Daoy (cell line): ENCODE measurements at places on chromosomes 3 and 15. TPM values are rescaled to one million over a fixed set of nuclear protein-coding genes. Genes with fewer than 3 reads are reported as not detected.

GRCh38 chr3:141050576-141051442, at the start of gene SPSB4:
TSS of gene SPSB4 (plus strand) at chr3:141051347. CDS start at chr3:141066105, 14,758 bp downstream.
- DNase-seq = peak; percentile 83

- DNase-seq = no peak
These were observed 49.5 kb downstream of the SMAD6 start for GRCh38 chr15:66751579-66751978.

RAB7A gene
- total RNA-seq = 42.7 and 49.5 TPM in 2 replicates

DNA sequence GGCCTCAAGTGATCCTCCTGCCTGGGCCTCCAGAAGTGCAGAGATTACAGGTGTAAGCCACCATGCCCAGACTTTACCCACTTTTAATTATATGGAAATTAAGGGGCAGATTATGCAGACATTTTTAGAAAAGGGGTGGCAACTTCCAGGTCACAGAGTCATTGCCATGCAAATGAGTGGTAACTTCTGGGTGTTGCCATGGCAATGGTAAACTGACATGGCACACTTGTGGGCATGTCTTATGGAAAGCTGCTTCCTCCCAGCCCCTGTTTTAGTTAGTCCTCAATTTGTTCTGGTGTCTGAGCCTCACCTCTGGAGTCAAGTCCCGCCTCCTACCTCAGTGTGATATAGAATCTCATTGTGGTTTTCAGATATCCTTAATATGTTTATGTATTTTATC, 49.7 kb downstream of the PCNP start:
- DNase-seq = no peak

DNA sequence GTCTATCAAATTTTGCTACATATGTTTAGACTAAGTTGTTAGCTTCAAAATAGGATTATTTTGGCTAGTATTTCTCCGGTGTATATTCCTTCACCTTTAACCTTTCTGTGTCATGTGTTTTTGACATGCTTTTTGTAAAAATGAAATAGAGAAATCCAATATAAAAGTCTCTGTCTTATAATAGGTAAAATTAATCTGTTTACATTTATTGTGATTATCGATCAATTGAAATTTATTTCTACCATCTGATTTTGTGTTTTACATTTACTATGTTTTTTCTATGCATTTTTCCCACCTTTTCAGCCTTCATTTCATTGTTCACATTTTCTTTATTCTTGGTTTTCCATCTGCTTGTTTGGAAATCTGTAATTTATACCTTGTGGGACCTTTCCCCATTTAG, 11.7 kb upstream of the LHFPL4 start:
- DNase-seq = no peak

NRROS gene
- 2.1 and 2.5 TPM in 2 replicates for total RNA-seq

- DNase-seq = no peak
These were observed 20.4 kb downstream of the MAGI1 start for GRCh38 chr3:66018057-66019033.

LMOD3 gene
- total RNA-seq = not detected in 2 replicates

DNA sequence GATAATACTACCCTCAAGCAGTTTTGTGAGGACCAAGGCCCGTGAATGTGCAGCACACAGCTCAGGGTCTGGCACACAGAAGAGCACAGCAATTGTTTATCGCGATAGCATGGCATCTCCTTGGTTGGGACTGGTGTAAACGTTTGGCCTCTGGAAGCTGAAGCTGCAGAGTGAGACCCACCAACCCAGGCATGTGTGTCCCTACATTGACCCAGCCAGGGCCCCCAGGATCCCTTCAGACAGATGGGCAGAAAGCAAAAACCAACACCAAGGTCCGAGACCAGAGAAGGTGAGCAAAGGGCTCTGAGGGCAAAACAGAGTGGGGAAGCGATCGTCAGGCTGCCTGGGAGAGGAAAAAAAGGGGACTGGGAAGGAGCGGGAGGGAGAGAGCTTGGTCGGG, 12.6 kb upstream of the PSTPIP1 start:
- no peak for DNase-seq

DNA sequence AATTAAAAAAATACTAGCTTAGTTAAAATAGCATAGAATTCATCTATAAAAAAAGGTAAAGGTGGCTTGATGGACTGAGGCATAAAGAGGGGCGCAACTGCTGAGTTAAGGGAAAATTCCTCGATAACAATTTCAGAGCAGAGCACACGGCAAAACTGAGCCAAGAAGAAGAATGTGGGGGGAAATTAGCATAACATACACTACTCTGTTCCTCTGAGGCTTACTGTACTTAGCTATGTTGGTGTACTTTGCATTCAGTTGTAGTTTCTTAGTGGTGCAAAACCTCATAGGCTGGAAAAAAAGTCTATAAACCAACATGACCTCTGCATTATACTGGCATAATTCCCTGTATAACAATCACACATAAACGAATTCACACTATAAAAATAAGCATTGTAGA, 357.9 kb upstream of the LRRC3B start:
- DNase-seq = no peak

DNA sequence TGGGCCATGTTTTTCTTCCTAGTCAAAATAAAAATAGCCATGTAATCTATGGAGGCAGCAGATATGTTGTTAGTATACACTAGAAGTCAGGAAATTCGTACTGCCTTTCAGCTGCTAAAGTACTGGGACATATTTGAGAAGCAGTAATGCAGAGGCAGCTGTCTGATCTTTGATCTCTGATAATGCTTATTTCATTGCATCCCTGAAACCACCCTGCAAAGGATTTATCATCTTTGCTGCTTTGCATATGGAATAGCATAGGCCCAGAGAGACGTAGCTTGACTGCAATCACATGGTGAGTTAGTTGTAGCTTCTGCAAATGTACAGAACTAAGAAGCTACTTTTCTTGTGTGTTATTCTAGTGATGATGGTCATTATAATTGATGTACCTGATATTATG, 52.4 kb downstream of the RBM6 start:
- DNase-seq = no peak

- DNase-seq = no peak
These were observed 21.3 kb downstream of the SNRK start for GRCh38 chr3:43307649-43308048.

DNA sequence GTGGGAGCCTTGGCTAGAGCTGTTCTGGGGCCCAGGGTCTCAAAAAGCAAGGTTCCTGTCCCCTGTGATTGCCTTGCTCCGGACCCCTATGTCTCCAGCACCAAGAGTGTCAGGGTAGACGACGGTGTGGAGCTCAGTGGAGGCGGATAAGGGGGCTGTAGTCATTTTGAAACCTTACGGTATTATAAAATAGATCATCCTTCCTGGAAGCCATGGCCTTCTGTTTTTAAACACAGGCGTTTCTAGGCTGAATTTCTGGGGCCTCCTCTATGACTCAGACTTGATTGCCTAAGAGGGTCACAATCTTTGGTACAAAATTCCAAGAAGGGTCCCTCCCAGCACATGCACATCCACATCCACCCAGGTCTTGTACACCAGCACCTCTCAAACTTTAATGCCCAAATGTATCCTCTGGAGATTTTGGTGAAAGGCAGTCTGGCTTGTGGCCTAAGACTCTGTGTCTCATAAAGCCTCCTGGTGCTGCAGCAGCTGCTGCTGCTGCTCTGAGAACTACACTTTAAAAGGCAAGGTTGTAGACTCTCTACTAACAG, 70.5 kb upstream of the XCR1 start:
- DNase-seq = no peak

- DNase-seq = no peak
These were observed 21.0 kb downstream of the XXYLT1 start for GRCh38 chr3:195249858-195250464.

DNA sequence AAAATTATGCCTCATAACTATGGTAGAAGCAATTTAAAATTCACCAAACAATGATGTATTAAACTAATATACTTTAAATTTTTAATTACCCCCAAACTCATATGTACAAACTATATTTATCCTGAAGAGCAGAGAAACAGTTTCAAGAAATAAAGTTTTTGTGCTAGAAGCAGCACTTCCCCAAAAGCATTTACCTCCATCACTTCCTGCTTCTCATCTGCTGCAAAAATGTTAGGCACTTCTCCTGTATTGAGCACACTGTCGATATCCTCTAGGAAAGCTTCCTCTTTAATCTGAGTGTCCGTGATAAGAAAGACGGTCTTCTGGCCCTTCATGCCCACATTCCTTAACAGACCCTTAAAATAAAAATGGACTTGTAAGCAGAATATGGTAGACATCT, 101.5 kb upstream of the ASB14 start:
- no peak for DNase-seq

DNA sequence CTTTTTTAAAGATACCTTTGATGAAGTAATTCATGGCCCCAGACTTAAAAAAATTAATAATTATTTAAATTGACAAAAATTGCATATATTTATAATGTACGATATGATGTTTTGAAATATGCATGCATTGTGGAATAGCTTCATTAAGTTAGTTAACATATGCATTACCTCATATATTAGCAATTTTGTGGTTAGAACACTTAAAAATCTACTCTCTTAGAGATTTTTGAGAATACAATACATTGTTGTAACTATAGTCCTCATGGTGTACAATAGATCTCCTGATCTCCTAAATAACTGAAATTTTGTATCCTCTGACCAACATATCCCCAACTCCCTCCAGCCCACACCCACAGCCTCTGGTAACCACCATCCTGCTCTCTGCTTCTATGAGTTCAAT, 104.1 kb downstream of the PEX5L start:
- DNase-seq = no peak

- peak; percentile 28 for DNase-seq
These were observed 7.7 kb downstream of the SNX4 start for GRCh38 chr3:125512135-125512920.

RPP14 gene
- 14.3 and 17.8 TPM in 2 replicates for total RNA-seq

DNA sequence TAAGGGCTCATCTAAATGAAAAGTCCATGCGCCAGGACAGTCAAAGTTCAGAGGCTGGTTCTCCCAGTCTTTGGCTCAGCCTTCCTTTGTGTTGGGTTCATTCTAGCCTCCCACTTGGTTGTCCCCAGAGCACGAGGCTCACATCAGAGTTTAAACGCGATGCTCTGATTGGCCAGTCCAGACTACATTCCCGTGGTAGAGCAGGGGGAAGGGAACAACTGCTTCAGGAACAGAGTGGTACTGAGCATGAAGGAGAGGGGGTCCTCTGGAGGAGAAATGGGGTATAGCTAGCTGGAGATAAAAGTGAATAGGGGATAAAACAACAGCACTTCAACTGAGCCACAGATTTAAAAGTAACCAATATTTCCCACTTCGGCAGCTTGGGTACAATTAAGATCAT, 32.2 kb downstream of the ANAPC13 start:
- DNase-seq = no peak

DNA sequence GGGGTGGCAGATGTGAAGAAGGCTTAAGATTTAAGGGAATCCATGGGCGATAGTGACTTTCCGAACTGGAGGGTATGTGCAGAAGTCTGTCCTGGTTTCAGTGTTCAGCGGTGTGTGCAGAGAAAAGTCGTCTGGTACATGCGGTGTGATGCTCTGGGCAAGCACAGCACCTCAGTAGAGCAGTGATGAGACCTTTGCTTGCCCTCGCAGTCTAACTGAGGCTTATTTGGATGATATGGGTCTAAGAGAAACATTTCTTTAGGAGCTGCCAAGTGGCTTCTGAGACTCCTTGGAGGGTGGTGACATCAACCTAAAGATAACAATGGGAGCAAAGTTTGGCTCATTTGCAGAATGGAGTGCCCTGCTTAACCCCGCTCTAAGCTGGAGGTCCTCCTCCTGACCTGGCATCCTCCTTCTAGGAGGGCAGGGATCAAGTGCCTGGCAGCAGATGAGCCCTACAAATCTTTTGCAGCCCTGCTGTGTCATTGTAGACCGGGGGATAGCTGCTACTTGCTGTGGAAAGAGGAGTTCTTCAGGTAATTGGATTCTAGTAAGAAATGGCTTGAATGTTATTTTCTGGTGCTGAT, 228.1 kb upstream of the AZI2 start:
- DNase-seq = peak; percentile 4

DNA sequence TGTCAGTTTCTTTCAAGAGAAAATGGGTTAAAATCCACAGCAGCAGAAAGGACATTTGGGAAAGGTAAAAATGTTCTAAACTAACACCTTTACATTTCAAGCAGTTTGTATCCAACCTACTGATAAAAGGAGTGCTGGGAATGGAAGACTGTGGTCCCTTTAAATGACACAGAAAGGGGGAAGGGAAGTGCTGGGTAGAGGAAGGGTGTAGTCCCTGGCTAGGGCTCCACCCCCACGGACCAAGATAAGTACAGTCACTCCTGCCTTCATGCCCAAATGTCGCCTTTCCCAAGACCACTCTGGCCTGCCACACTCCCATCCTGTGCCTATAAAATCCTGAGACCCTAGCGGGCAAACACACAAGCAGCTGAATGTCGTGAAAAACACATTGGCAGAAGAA, 350.9 kb upstream of the POU1F1 start:
- DNase-seq = no peak

- peak; percentile 55 for DNase-seq
These were observed 38.7 kb downstream of the GUCA1C start for GRCh38 chr3:108914774-108915641.

GRCh38 chr3:184539801-184540435, 21.7 kb upstream of the EPHB3 start:
- peak; percentile 48 for DNase-seq

ROBO1 gene
- 17.8 and 19.5 TPM in 2 replicates for total RNA-seq

- DNase-seq = no peak
These were observed 50.9 kb upstream of the MRPL3 start for GRCh38 chr3:131553495-131554247.

FBLN2 gene
- total RNA-seq = 8.8 and 17.9 TPM in 2 replicates

DNA sequence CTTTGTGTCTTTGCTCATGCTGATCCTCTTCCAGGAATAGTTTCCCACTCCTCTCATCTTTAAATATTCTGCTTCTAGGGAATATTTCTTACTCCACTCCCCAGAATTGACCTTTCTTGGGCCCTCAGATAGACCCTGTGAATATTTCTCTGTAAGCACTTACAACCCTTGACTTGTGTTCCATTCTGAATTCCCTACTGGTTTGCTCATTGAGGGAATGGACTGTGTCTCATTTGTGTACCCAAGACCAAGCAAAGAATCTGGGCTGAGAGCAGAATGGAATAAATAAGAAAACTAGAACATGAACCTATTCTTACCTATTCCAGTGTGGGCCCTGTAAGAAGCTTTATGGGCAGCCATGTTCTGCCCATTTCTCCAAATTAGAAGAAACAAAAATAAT, 72.7 kb upstream of the TSPAN3 start:
- no peak for DNase-seq

DNA sequence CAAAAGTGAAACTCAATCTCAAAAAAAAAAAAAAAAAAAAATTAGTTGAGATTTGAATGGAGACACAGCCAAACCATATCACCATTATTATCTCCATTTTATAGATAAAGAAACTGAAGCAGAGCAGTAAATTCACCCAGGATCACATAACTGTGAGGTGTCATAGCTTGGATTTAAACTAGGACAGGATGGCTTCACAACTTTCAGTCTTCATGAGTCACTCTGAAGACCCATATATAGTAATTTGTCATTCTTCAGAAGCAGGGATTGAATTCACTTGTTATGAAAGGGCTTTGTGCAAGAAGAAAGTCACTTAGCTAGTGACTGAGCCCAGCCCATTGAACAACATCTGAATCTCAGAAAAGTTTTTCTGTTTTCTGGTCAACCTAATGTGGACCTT, 60.5 kb upstream of the LRIG1 start:
- no peak for DNase-seq
